ENCODE measurements at places on chromosomes 5 and 9. TPM values are rescaled to one million over a fixed set of nuclear protein-coding genes. Genes with fewer than 3 reads are reported as not detected.

DNA sequence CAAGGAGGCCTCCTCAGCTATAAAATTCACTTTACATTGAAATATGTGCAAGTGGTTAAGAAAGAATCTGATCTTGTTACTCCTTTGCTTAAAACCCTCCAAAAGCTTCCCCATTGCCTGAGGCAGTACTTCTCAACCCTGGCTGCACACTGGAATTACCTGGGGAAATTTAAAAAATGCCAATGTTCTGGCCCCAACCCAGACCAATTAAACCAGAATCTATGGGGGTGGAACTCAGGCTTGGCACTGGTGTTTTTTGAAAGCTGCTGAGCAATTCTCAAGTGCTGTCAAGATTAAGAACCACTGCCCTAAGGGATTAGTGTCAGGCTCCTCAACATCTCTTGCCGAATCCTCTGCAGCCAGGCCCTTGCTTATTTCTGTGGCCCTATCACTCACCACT is 269.6 kb downstream of the ELAVL2 start:
- no peak for DNase-seq

DNA sequence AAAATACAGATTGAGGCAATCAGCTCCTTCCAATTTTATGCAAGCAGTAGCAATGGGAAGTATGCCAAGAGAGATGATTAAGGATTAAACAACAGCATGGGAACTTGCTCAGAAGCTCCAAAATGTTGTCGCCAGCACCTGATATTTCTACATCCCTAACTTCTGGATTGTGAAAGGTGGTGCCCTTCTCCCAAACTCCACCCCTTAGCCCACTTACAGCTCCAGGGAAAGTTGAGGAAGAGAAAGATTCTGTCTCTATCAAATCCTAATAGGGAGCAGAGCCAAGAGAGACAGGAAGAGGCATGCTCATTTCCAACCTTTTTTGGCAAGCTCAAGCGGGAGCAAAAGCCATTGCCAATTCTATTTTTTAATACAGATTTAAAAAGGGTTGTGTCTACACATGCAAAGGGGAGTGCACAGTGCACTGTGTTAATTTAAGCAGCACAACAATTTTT is 92.4 kb upstream of the NR3C1 start:
- DNase-seq: peak; percentile 90

DNA sequence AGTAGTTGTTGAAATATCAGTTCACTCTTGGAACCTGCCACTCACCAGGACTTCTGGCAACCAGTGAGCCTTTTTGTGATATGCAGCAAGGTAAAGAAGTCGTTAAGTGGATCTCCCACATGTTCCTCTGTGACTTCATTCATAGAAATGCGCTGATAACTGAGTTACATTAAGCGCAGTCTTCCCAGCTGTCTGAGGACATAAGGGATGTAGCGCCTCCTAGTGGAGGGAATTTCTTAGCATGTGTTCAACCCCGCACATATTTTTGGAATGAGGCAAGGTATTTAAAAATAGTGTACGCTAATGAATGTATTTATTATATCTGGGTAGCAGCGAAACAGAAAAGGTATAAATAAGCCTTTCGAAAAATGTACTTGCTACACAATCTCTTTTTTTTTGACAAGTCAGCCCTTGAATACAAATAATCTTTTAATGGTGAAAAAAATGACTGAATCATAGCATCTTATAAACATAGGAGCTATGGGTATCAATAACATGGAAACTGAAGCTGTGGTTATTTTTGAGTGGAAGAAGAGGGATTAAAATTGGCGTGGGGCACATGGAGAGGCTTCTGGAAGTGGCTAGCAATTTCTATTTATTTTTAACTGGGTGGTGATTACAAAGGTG is 38.0 kb downstream of the PALM2AKAP2 start:
- peak; percentile 98 for DNase-seq

- DNase-seq: peak; percentile 36
Measured at GRCh38 chr5:59798862-59799667, 94.5 kb downstream of the PDE4D start.

GRCh38 chr5:97919719-97920118 is 736.7 kb upstream of the RIOK2 start:
- DNase-seq: no peak

The KCNMB1 gene
- total RNA-seq: not detected

The STXBP1 gene
- total RNA-seq: 61.8 TPM

GRCh38 chr5:177309351-177310191 is 2.1 kb downstream of the MXD3 start:
- DNase-seq: peak; percentile 72

The MSMP gene
- total RNA-seq: not detected

- peak; percentile 6 for DNase-seq
Measured at GRCh38 chr5:129400395-129400983, 59.6 kb upstream of the ADAMTS19 start.

DNA sequence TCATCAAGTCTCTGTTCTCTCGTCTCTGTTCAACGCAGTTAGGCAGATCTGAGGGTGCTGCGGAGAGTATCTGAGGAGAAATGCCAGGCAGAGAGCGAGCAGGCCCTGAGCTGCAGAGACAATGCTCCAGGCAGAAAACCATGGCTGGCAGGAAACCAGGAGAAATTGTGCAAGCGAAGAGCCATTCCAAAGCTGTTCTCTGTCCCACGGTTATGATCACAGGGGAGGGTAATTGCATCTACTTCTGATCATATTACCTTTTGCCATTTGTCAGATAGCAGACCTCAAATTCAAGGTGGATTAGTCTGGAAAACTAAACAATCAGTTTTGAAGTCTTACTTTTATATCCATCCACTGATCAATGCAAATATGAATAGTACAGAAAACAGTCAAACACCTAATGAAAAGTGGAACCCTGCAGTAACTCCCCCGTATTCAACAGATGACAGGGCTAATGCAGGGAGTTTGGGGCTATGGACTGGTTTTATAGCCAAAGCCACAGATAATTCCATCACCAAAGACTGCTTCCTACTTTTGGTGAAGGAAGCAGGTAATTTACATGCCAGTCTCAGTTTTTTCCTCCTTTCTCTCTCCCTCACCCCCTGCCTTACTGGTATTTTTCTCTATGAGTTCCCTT is 228.0 kb downstream of the DCP2 start:
- DNase-seq: peak; percentile 76

DNA sequence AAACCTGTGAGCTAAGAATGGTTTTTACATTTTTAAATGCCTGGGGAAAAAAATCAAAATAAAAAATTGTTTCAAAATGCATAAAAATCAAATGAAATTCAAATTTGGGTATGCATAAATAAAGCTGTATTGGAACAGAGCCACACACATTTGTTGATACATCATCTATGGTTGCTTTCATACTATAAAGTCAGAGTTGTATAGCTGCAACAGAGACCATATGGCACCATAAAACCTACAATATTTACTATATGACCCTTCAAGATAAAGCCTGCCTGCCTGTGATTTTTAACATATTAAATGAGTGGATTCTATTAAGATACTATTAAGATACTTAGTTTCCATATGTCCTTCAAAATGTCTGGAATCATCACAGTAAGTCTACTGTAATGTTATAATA is 40.0 kb downstream of the AUH start:
- DNase-seq: no peak

- DNase-seq: no peak
Measured at GRCh38 chr5:165627548-165628170, 2122.2 kb downstream of the MAT2B start.

The COL15A1 gene
- total RNA-seq: 16.8 TPM

The ARHGEF37 gene
- total RNA-seq: 0.76 TPM

DNA sequence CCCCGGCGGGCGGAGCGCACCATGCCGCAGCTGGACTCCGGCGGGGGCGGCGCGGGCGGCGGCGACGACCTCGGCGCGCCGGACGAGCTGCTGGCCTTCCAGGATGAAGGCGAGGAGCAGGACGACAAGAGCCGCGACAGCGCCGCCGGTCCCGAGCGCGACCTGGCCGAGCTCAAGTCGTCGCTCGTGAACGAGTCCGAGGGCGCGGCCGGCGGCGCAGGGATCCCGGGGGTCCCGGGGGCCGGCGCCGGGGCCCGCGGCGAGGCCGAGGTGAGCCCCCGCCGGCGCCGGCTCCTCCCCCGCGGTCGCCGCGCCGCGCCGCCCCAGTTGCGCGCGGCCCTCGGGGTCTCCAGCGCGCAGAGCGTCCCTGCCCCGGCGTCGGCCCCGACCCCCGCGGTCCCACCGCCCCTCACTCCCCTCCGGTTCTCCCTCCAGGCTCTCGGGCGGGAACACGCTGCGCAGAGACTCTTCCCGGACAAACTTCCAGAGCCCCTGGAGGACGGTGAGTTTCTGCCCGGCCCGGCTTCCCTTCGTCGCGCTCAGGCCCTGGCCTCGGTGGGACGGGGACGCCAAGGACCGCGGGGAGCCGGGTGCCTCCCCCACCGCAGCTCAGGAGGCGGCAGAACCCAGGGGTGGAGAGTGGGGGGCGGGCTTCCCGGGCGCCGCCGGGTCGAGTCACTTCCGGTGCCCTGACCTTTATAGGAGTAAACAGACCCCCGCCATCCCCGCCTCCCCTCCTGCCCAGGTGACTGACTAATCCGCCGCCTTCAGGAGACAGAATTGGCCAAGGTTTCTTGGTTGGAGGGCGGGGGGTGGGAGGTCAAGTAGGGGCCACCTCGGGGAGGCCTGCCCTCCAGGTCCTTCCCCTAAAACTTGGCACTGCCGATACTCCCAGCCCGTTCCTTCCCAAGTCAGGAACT is 665 bp downstream of the TCF7 start:
- peak; percentile 35 for DNase-seq

The DOCK2 gene
- 10.4 TPM for total RNA-seq

- DNase-seq: no peak
Measured at GRCh38 chr5:2890011-2890410, 138.5 kb upstream of the IRX2 start.

DNA sequence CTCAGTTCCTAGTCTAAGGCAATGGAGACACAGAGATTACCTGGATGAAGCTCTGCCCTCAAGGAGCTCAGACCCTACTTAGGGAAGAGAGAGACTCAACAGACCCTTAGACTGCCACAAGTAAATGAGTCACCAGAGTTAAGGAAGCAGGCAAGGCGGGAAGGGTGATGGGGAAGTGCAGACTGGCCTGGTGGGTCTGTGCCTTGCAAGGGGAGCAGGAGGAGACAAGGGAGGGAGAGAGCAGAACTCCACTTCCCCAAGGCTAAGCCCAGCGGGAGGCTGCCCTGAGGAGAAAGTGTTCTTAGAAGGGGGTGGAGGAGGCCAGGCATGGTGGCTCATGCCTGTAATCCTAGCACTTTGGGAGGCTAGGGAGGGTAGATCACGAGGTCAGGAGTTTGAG is 83.7 kb downstream of the HRH2 start:
- no peak for DNase-seq

DNA sequence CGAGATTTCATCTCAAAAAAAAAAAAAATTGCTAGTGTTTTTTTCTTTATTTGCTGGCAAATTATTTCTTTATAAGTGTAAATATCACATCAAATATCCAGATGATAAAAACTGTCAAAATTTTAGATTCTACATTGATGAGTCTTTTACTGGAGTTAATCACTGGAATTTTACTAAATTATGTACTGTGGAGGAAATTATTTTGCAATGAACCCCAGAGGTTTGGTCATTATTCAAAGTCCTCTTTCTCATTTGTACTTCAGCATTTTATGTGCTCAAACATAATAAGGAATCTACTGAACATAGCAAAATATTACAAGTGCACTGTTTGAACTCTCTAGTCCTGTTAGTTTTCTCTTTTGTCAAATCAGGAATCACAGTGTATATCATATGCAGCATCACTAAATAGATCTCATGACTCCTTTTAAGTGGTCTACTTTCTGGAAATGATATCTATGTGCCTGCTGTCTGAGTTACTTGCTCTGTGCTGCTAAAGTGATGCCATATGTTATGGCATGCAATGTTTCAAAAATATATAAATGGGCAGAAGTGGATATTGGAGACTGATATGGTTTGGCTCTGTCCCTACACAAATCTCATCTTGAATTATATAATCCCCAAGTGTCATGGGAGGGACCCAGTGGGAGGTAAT is 18.0 kb downstream of the OTULINL start:
- no peak for DNase-seq

The BTNL3 gene
- not detected for total RNA-seq

The SLC34A3 gene
- not detected for total RNA-seq

The C5 gene
- 2.4 TPM for total RNA-seq

The BARHL1 gene
- not detected for total RNA-seq

The RC3H2 gene
- 26.8 TPM for total RNA-seq

DNA sequence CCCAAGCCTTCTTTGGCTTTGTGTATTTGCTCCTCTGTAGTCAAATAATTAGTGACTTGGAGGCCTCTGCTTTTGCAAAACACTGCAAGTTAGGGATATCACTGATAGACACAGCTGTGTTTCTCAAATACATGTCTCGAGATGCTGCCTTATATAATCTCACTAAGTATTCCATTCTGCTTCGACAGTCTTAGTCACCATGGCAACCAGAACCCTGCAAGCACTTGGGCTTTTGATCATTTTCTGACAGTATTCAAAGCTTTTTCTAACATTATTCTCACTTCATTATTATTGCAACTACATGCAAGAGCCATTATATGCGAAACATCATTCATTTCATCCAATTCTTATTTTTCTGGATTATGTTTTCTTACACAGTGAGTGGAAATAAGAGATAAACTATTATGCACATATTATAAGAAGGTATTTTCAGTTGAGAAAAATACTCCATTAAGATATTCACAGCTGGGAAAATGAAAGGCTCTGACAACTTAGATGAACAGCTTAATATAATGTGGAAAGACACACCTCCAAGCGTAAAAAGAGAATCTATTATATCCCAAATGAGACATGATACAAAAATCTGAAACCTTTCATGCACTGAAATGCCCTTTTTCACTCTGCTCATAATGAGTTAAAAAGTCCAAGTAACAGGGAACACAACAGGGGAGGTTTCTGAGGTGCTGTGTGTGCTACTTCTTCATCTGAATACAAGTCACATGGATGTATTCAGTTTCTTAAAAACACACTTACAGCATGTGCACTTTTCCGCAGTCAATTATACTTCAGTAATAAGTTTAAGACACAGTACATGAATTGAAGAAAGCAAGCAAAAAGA is 93.9 kb downstream of the SCAI start:
- DNase-seq: no peak

DNA sequence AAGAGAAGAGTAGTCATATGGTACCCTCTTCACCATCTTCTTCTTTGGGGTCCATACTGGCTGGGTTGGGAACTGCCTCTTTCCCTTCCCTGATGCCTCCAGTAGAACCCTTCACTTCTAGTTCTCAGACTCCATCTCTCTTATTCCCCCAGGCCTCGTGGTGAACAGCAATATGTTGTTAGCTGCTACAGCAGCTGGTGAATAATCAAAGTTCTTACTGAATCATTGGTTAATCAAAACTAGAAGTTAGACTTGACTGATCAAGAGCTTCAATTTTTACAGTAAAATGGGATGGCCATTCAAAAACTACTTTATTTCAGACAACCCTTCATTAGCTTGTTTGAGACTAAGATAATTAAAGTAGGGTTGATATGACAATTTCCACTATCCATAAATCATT is 190.9 kb upstream of the GNA14 start:
- peak; percentile 31 for DNase-seq

All from GM23248 (cell line).